IMR-90 (cell line): ENCODE measurements at places on chromosomes 1 and 21. TPM values are rescaled to one million over a fixed set of nuclear protein-coding genes. Genes with fewer than 3 reads are reported as not detected.
A peak's percentile ranks its signal among the peaks of the same experiment; 100 is the strongest.

MPZ gene
- total RNA-seq = 0.18 and 0.28 TPM in 2 replicates

GABPA gene
- 17.0 and 26.4 TPM in 2 replicates for total RNA-seq

TEKT2 gene
- total RNA-seq = 0.18 TPM in 1 of 2 replicates, not detected in the other

MATN1 gene
- 0.56 TPM in 1 of 2 replicates, not detected in the other for total RNA-seq

SPRR4 gene
- not detected in 2 replicates for total RNA-seq

PINK1 gene
- 52.9 and 55.3 TPM in 2 replicates for total RNA-seq

ARHGAP29 gene
- 30.3 and 45.3 TPM in 2 replicates for total RNA-seq

TTLL10 gene
- total RNA-seq = not detected in 2 replicates

GRCh38 chr1:58324558-58324957 is 222.0 kb downstream of the OMA1 start:
- H3K36me3 ChIP-seq = no peaks in the 10 kb centered on the region
- no peak overlapping the region for H3K4me3 ChIP-seq
- H3K27me3 ChIP-seq = no peaks in the 10 kb centered on the region
- no peak for DNase-seq

- no peaks in the 10 kb centered on the region for H3K4me1 ChIP-seq
- DNase-seq = no peak
- H3K27me3 ChIP-seq = no peaks in the 10 kb centered on the region
- no peak overlapping the region for H3K4me3 ChIP-seq
- no peak overlapping the region for H3K27ac ChIP-seq
These were observed 14.8 kb upstream of the COL11A1 start for GRCh38 chr1:103122983-103123720.

DNA sequence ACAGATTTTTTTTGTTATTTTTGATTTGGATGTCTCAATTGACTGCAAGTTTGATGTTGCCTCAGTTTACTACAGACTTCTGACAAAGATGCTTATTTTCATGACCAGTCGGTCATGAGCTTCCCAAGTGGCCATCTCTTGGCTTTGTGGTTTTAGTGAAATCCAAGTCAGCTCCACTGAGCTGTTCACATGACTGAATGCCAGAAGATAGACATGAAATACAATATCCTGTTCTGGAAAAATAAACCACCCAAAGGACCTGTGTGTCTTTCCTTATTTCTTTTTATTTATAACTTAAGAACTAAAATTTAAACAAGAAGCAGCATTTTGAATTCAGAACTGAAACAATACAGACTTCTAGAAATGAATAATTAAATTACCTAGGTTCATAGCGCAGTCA is 89.3 kb downstream of the HMCN1 start:
- H3K36me3 ChIP-seq = no peaks in the 10 kb centered on the region
- peaks cover 1% of the 10 kb centered on the region; the same call in 1 of the 2 replicates for H3K4me1 ChIP-seq
- no peaks in the 10 kb centered on the region for H3K27me3 ChIP-seq
- H3K27ac ChIP-seq = no peak overlapping the region
- no peak overlapping the region for H3K4me3 ChIP-seq
- peak; percentile 61 for DNase-seq

- H3K27ac ChIP-seq = no peak overlapping the region
- no peaks in the 10 kb centered on the region for H3K4me1 ChIP-seq
- peak; percentile 59 for DNase-seq
- H3K4me3 ChIP-seq = no peak overlapping the region
These were observed 11.8 kb downstream of the HTR6 start for GRCh38 chr1:19676438-19676922.

GRCh38 chr1:150162862-150163706 is 13.4 kb downstream of the PLEKHO1 start:
- H3K4me3 ChIP-seq = peak overlapping the region; percentile 8; the same call in 1 of the 2 replicates
- peaks cover 19% of the 10 kb centered on the region for H3K36me3 ChIP-seq
- H3K4me1 ChIP-seq = peaks cover 45% of the 10 kb centered on the region

- no peak overlapping the region for H3K27ac ChIP-seq
- no peaks in the 10 kb centered on the region for H3K36me3 ChIP-seq
- H3K4me3 ChIP-seq = no peak overlapping the region
- H3K4me1 ChIP-seq = no peaks in the 10 kb centered on the region
- DNase-seq = no peak
These were observed 315.6 kb upstream of the PLXNA2 start for GRCh38 chr1:208559597-208560329.

GRCh38 chr1:205760606-205761005 is 10.6 kb upstream of the NUCKS1 start:
- H3K27ac ChIP-seq = no peak overlapping the region
- H3K4me1 ChIP-seq = no peaks in the 10 kb centered on the region
- H3K36me3 ChIP-seq = no peaks in the 10 kb centered on the region
- H3K4me3 ChIP-seq = no peak overlapping the region

- no peak for DNase-seq
- peaks cover 16% of the 10 kb centered on the region for H3K27me3 ChIP-seq
- peaks cover 6% of the 10 kb centered on the region for H3K4me1 ChIP-seq
- H3K36me3 ChIP-seq = peaks cover 13% of the 10 kb centered on the region
- no peak overlapping the region for H3K4me3 ChIP-seq
These were observed 24.2 kb downstream of the PCSK9 start for GRCh38 chr1:55063577-55063942.

DNA sequence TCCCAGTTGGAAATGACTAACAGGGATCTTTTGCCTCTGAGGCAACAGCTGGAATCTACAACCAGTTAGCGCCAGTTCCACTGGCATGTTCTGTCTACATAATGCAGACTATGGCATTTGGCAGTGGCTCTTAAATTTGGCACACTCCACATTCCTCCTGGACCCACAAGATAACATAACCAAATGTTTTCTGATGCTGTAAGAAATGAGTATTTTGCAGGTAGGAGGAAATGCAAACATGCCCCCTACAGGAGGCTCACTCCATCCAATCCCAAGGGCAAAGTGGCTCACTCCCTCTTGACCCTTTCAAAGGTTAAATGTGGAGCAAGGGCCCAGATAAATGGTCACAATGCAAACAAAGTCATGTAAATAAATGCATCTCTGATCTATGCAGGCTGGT is 129.2 kb upstream of the PROX1 start:
- H3K4me3 ChIP-seq = no peak overlapping the region
- no peaks in the 10 kb centered on the region for H3K4me1 ChIP-seq
- H3K27ac ChIP-seq = no peak overlapping the region
- H3K36me3 ChIP-seq = no peaks in the 10 kb centered on the region
- DNase-seq = no peak

- no peak overlapping the region for H3K4me3 ChIP-seq
These were observed 20.9 kb upstream of the SAMD11 start for GRCh38 chr1:902802-903201.

- no peak for DNase-seq
- H3K4me3 ChIP-seq = no peak overlapping the region
- peaks cover 1% of the 10 kb centered on the region; the same call in 1 of the 2 replicates for H3K36me3 ChIP-seq
- no peaks in the 10 kb centered on the region for H3K27me3 ChIP-seq
- no peaks in the 10 kb centered on the region for H3K4me1 ChIP-seq
These were observed 135.6 kb downstream of the GPATCH2 start for GRCh38 chr1:217495249-217495648.

- no peak for DNase-seq
- H3K36me3 ChIP-seq = no peaks in the 10 kb centered on the region
- no peaks in the 10 kb centered on the region for H3K4me1 ChIP-seq
- H3K27ac ChIP-seq = no peak overlapping the region
- H3K27me3 ChIP-seq = no peaks in the 10 kb centered on the region
- no peak overlapping the region for H3K4me3 ChIP-seq
These were observed 29.9 kb downstream of the ACTN2 start for GRCh38 chr1:236716160-236716559.

DNA sequence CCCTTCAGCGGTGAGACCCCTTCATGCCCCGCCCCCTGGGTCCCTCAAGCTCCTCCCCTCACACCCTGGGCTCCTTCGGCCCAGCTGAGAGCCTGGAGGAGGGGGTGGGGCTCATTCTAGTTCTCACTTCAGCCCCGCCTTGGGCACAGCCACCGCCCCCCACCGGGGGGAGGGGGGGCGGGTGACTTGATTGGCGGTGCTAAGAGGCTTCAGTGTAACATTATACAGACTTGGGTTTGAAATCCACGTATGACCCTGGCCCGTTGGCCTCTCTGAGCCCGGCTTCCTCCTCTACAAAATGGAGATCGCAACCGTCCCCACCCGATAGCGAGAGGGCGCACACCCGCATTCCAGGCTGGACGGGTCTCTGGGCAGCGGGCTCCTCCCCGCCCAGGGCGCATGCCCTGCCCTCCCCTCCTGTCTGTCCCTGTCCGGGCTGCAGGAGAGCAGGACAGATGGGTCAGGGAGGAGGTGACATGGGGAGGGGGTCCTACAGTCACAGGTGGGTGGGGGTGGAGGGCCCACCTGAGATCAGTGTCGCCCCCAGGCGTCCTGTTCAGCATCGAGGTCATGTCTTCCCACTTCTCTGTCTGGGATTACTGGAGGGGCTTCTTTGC is 5.1 kb downstream of the CLCNKB start:
- DNase-seq = no peak
- H3K27ac ChIP-seq = no peak overlapping the region
- H3K4me3 ChIP-seq = peak overlapping the region; percentile 59
- no peaks in the 10 kb centered on the region for H3K4me1 ChIP-seq
- H3K27me3 ChIP-seq = peaks cover 32% of the 10 kb centered on the region; the same call in 1 of the 2 replicates
- H3K36me3 ChIP-seq = no peaks in the 10 kb centered on the region

GRCh38 chr1:84433258-84434080 is 35.2 kb downstream of the DNASE2B start:
- H3K4me1 ChIP-seq = no peaks in the 10 kb centered on the region; the same call in 1 of the 2 replicates
- no peaks in the 10 kb centered on the region for H3K36me3 ChIP-seq
- H3K27ac ChIP-seq = no peak overlapping the region
- DNase-seq = peak; percentile 78

GRCh38 chr1:51002516-51002915 is 32.5 kb downstream of the CDKN2C start:
- H3K27ac ChIP-seq = no peak overlapping the region
- no peaks in the 10 kb centered on the region for H3K4me1 ChIP-seq

GRCh38 chr1:116971258-116971860 is 30.2 kb upstream of the CD101 start:
- no peaks in the 10 kb centered on the region for H3K36me3 ChIP-seq
- H3K27me3 ChIP-seq = no peaks in the 10 kb centered on the region
- H3K4me3 ChIP-seq = no peak overlapping the region
- no peak for DNase-seq
- no peaks in the 10 kb centered on the region for H3K4me1 ChIP-seq
- H3K27ac ChIP-seq = no peak overlapping the region

DNA sequence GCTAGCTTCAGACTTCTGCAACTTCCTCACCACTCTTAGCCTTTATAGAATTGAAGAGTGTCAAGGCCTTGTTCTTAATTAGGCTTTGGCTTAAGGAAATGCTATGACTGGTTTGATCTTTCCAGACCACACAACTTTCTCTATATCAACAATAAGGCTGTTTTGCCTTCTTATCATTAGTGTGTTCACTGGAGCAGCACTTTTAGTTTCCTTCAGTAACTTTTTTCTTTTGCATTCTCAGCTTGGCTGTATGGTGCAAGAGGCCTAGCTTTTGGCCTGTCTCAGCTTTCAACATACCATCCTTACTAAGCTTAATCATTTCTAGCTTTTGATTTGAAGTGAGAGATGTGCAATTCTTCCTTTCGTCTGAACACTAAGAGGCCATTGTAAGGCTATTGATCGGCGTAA is 8.6 kb downstream of the PRKACB start:
- H3K27ac ChIP-seq = no peak overlapping the region
- peaks cover 4% of the 10 kb centered on the region for H3K4me1 ChIP-seq
- no peaks in the 10 kb centered on the region for H3K36me3 ChIP-seq

DNA sequence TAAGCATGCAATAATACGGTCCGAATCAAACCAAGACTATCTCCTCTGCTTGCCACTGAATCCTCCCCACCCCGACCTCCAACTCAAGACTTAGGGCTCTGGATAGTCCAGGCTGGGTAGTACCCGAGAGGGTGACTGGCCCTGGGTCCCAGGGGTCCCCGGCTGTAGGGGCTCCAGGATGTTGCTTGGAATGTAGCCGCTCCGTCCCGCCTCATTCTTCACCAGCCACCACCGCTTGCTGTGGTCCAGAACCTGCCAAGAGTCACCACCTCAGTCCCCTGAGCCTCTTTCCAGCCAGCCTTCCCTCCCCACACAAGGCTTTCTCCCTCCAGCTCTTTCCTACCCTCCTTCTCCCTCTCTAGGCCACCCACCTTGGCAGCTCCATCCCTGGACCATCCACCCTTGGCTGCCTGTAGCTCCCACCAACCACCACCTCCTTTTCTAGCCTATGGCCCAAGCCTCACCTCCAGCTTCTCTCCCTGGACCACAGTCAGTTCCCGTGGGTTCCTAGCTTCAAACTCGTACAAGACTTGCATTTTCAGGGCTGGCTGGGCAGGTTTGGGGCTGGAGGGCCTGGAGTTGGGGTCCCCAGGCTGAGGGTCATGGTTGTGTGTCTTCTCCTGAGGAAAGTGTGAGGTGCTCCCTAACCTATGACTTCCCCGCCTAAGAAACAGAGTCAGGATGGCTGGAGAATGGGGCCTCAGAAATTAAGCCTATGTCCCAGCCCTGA is 10.9 kb upstream of the GSTM3 start:
- H3K4me1 ChIP-seq = no peaks in the 10 kb centered on the region
- no peak overlapping the region for H3K4me3 ChIP-seq
- DNase-seq = no peak
- H3K27ac ChIP-seq = no peak overlapping the region

GRCh38 chr1:119634016-119634415 is 14.1 kb downstream of the ZNF697 start:
- no peak for DNase-seq
- no peak overlapping the region for H3K27ac ChIP-seq
- H3K4me3 ChIP-seq = no peak overlapping the region
- no peaks in the 10 kb centered on the region for H3K27me3 ChIP-seq

DNA sequence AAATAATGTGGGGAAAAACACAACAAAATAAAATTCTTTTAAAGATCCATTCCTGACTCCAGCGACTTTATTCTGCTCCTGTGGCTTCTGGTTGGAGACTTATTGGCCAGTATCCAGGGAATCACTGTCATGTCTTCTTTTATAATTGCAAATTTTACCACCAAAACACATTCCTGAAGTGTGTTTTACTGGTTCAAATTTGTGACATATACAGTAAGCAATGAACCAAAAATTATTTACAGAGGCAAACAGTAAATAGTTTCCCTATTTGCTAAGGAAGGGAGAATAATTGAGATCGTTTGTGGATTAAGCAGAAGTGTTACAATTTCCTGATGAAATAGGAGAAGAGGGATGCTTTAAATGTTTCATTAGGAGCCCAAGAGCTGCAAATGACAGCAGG is 118.7 kb downstream of the ZNF281 start:
- no peak overlapping the region for H3K4me3 ChIP-seq
- no peaks in the 10 kb centered on the region for H3K27me3 ChIP-seq

DNA sequence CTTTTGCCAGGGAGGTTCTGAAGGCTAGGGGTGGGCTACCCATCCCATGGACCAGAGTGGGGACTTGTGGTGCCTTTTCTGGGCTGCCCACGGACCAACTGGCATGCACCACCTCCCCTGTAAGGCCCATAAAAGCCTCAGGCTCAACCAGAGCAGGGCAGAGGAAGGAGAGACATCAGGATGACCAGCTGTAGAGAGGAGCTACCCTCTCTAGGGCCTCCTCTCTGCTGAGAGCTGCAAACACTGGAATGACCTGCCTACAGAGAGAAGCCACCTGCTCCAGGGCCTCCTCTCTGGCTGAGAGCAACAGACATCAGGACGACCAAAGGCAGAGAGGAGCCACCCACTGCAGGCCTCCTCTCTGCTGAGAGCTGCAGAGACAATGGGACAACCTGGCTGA is 140.9 kb downstream of the EIF4G3 start:
- H3K36me3 ChIP-seq = 0 out of 2 replicates have a peak, but pooled peaks cover 2% of the 10 kb centered on the region
- H3K27me3 ChIP-seq = no peaks in the 10 kb centered on the region
- no peaks in the 10 kb centered on the region for H3K4me1 ChIP-seq
- H3K4me3 ChIP-seq = no peak overlapping the region
